Stimulated activated CD4-positive, alpha-beta T cell treated with anti-CD3 and anti-CD28 coated beads, Interleukin-12 subunit alpha, Interleukin-12 subunit beta, amount 100 ng/mL, for 24 hours (primary cell): ENCODE measurements at places on chromosomes 7 and 10.

GRCh38 chr10:100883312-100883821, 29.4 kb upstream of the SLF2 start:
- no peak for DNase-seq

DNA sequence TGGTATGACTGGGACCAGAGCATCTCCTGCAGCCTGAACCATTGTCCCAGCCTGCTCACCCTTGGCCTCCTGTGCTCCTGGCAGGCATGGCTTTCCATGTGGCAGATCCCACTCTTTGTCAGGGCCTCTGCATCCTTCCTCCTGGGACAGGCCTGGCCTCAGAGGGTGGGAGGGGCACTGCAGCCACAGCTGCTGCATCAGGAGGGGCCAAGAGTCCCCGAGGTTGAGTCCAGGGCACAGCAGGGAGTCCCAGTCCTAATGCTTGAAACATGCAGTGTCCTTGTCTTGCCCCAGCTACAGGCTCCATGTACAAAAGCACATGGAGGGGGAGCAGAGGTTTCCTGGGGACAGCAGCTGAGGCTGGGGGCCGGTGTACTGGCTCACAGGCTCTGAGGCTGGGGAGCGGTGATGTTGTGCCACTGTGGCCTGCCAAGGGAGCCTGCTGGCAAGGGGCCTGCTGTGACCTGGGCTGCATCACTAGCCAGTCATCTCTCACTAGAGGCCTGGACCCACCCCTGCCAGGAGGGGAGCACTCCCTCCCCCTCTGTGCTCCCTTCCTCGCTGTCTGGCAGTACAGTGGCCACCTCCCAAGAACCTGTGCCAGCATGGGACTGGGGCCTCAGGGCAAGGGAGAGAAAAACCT, 144.8 kb downstream of the ZNF248 start:
- DNase-seq = no peak

GRCh38 chr10:97320480-97321031, 1.5 kb downstream of the FRAT1 start:
- DNase-seq = no peak

GRCh38 chr7:156772725-156773124, 120.3 kb downstream of the LMBR1 start:
- no peak for DNase-seq

GRCh38 chr10:70191161-70191971, 21.1 kb upstream of the SAR1A start:
- DNase-seq = no peak

DNA sequence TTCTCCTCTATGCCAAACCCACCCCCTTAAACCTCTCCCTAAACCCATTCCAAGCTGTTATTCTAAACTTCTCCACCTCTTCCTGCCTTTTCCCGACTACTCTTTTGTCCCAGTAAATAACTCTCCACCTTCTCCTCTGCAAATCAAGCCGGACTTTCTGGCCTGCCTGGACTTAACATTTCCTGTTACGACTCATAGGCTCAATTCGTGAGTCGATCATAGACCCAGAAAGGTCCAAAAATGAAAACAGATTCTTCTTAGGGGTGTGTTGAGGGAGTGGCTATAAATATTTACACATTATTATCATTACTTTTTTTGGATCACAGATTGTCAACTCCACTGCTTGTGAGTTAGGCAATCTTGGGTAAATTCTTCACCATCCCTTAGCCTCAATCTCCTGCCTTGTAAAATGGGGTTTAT, 59.0 kb upstream of the HABP2 start:
- DNase-seq = no peak

DNA sequence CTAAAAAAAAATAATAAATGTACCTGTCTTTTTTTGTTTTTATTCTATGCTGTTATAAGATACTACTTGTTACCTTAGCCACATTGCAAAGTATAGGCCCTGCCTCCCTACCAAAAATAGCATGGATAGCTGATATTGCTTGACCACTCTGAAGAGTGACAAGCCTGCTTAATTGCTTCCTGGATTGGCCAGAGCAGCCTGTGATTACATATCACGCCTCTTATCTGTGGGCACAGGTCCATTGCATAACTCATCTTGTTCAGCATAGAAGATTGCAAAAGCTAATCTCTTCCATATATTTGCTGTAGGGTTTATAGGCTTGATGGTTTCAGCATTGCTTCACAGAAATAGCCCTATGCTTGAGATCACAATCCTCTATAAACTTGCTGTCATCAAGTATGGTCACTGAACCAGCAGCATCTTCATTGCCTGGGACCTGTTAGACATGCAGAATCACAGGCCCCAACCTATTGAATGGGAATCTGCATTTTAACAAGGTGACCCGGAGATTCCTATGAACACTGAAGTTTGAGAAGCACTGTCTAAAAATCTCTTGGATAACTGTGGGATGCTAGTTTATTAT, 280.8 kb upstream of the CDC14C start:
- DNase-seq = no peak

DNA sequence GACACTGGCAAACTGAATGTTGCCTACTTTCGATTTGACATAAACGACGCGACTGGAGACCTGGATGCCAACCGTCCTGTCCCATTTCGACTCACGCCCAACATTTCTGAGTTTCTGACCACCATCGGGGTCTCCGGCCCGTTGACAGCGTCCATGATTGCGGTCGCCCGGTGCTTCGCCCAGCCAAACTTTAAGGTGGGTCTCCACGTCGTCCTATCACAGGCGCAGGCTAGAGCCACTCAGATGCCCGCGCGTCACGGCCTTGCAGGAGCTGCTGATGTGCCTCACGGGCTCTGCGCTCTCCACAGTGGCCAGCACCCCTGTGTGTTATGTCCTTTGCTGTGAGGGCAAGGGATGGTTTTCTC, 132.6 kb downstream of the SMURF1 start:
- no peak for DNase-seq
